Nucleus accumbens (tissue), 56 donors: ENCODE measurements at places on chromosomes 11 and 22.

DNA sequence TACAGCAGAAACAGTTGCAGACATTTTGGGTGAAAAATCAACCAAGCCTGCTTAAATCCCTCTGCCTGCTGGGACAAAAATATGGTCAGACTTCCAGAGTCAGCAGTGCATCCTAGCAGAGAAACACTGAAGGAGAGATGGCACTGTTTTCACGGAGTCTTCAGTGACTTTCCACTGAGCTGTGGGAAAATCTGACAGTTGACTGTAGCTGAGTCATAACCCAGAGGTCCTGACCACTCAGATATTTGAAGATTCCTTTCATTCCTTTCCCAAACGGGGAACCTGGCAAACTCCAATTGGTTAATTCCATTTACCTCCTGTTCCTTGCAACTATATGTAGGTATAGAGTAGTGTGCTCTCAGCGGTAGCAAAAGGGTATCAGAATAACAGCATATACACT, 20.9 kb upstream of the UPB1 start:
- DNase-seq, result no peak

DNA sequence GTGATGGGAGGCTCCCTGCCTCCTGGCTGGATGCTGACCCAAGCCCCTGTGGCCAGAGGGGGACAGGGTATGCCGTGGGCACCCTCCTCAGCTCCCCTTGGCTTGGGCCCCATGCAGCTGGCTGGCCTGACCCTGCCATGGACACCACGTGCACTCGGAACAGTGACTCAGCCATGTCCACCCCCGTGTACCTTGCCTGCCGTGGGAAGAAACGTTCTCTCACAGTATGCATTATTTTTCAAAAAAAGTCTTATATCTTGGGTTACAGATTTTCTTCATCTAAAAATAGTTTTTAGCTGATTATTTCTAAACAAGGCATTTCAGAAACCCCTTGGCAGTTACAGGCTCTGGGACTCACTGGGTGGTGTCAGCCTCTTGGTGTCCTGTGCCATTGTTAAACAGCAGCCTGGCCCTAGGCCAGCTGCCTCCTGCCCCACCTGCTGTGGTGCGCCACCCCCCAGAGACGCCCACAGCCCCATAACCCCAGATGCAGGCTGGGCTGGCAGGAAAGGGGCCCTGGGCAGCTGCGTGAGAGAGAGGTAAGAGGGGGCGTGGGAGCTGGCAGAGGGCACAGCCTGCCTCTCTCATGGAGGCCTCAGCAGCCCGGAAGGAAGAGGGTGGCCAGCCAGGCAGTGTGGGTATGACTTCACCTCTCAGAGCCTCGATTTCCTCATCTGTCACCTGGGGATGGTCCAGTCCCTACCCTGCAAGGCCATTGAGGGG, 99.8 kb downstream of the MORC2 start:
- DNase-seq, result no peak

DNA sequence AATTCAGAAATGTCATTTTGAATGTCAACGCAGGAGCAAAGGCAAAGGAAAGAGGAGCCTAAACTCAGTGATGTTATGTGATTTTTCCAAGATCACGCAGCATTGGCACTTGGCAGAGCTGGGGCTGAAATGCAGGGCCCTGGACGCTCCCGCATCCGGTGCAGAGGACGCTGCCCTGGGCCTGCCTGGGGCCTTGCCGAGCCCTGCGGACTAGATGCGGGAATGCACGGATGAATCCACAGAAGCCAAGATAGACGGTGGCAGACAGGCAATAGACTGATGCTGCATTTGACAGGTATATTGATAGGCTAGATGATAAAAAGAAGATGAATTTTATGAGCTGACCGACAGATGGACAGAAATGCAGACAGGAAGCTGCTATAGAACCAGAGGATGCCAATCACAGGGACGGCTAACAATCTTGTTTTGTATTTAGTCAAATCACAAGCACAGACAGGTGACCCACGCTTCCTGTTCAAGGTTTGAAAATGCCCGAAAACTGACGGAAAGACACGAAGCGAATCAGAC, 696 bp upstream of the MARK2 start:
- no peak for DNase-seq

- DNase-seq, result no peak
Measured at GRCh38 chr11:128482512-128483191, 104.7 kb downstream of the ETS1 start.

DNA sequence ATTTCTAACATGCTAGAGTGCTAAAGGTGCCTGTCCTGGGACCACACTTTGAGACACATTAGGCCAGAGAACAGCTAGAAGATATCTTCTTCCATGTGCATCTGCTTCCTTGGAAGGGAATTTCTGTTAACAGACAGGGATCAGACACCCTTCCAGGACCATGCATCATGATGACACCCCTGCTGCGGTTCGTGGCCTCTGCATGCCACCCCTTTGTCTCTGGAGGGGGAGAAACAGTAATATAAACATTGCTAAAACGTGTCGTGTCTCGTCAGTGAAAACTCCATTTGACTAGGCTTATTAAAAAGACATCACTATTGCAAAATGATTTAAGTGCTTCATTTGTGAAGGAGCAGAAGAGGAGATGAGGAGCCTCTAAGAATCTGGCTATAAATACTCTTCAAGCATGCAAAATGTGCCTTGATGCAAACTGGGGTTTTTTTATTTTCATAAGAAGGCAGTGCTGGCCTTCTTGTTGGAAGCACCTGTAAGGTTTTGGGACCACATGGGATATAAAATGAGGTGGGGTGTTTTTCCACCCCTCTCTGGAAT, 141.6 kb downstream of the MYO18B start:
- no peak for DNase-seq
